C1 segment of cervical spinal cord (tissue), 14 donors: ENCODE measurements at places on chromosomes 2 and 18.

DNA sequence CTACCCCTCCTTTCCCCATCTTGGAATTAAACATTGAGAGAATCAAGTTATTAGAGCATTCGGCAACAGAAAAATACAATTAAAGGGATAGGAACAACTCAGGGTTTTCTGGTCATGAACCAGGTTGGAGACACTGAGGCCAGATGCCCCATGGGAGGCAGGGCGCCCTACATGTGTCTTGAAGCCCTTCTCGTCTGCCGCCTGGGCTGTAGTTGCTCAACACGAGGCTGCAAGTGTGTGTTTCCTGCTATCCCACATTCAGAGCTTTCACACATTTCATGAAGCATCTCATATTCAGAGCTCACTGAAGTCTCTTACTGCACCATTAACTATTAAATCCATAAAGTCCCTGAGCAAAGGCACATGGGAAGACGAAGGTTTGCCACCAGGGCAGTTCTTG lies 28.8 kb downstream of the TTC39C start:
- DNase-seq = no peak

- DNase-seq = no peak
Measured at GRCh38 chr18:77167251-77167650, 34.7 kb upstream of the MBP start.

- DNase-seq = no peak
Measured at GRCh38 chr18:59325965-59326364, 7.5 kb upstream of the CPLX4 start.

GRCh38 chr18:50473881-50474280 lies 86.0 kb upstream of the MAPK4 start:
- DNase-seq = no peak

GRCh38 chr2:6854416-6854815 lies 11.3 kb downstream of the CMPK2 start:
- no peak for DNase-seq

DNA sequence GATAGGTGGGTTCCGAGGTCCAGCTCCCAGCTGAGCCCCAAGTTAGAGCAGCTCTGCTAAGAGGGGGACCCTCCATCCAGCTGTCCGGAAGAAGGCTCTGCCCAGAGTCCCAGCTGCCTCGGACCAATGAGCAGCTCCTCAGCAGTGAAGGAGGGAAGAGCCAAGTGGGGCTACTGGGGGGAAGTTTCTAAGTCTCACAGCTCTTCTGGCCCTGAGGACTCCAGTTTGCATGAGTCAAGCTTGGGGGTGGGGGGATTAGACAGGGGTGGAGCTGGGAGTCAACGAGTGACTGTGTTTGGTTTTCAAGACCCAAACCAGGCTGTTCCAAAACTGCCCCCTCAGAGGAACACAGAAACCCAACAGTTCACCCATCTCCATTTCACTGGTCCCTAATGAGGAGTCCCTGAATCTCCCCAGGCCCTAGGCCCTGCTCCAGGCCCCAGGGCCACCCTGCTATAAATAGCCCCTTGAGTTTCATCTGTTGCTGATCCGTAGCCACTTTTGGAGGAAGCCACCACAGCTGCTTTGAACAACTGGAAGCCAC lies 100.9 kb downstream of the TNS1 start:
- no peak for DNase-seq

DNA sequence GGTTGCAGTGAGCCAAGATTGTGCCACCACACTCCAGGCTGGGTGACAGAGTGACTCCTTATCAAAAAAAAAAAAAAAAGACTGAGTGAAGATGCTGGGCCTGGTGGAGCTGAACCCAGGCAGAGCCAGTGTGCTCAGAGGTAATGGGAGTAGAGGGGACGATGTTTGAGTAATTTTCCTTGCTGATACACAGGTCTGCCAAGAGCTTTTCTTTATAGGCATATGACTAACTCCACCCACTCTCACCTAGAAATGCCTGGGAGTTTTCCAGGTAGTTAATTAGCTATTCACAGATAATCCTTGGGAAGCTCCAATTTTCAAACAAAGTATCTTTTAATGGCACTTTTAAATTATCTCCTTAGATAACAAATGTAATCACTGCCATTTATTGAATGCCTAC lies 33.4 kb upstream of the ACSL3 start:
- no peak for DNase-seq

- DNase-seq = no peak
Measured at GRCh38 chr2:33665039-33665438, 65.9 kb upstream of the FAM98A start.

GRCh38 chr2:62335612-62336011 lies 139.7 kb downstream of the B3GNT2 start:
- DNase-seq = no peak

- DNase-seq = no peak
Measured at GRCh38 chr2:38572167-38572566, 30.6 kb downstream of the HNRNPLL start.

- DNase-seq = no peak
Measured at GRCh38 chr2:230053753-230054478, 14.8 kb downstream of the SLC16A14 start.
